ENCODE measurements at places on chromosomes 13 and 19.

GRCh38 chr13:74930402-74931165 is 551.4 kb downstream of the TBC1D4 start:
- peak; percentile 0 for DNase-seq

GRCh38 chr19:35409191-35409590 is 38.3 kb downstream of the GPR42 start:
- no peak for DNase-seq

DNA sequence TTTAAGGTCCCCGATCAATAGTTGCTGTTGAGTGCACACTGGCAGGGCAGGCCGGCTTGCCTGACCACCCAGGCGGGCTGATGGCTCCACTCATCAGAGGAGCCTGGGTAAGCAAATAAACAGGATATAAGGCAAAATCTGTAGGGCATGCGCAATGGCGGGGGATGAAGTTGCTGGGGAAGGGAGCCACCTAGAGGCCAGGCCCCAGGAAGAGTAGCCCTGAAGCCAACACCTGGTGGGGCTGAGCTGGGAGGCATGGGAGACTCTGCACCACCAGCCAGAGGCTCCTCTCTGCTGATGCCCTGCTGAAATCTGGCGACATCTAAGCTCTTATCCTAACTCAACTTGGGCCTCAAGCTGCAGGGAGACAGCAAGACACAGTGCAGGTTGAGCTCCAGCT is 324.3 kb downstream of the ZNF536 start:
- DNase-seq = no peak

DNA sequence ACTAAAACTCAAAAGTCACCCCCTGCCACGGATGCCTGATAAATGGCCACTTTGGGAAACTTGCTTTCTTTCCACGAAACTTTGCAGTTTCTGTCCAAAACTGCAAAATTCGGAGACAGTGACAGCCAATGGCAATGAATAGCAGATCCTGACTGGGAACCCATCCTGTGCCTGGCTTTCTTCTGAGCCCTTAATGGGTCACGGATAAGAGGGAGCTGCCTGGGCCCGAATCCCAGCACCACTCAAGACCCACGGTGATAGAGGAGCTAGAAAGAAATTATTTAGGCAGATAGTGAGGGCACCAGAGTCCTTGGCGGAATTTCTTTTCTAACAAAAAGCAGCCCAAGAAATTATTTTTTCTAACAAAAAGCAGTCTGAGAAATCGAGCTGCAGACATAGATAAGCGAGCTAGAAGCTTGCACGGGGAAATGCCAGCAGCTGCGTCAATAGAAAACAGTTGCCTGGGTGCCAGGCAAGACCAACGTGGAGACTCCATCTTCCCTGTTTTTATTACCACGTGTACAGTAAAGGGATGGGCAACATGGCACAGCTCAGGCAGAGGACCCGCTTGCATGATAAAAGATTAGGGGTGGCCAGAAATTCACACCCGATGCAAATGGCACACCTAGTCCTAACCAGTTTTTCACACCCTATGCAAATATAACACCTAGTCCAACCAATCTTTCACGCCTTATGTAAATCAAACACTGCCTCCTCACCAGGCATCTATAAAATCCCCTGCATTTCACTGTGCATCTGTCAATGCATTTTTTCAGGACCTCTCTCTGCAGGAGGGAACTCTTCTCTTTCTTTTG is 7.1 kb upstream of the HSH2D start:
- DNase-seq = no peak

GRCh38 chr13:36313047-36313969 is 15.7 kb upstream of the CCDC169 start:
- DNase-seq = no peak

Measured in NCI-H69 (cell line).